Activated naive CD8-positive, alpha-beta T cell treated with anti-CD3 and anti-CD28 coated beads, Interleukin-2, amount 50 U/mL, for 24 hours (primary cell): ENCODE measurements at places on chromosomes 6 and 20.

GRCh38 chr6:90907931-90908655 is 321.2 kb upstream of the MAP3K7 start:
- DNase-seq: no peak

DNA sequence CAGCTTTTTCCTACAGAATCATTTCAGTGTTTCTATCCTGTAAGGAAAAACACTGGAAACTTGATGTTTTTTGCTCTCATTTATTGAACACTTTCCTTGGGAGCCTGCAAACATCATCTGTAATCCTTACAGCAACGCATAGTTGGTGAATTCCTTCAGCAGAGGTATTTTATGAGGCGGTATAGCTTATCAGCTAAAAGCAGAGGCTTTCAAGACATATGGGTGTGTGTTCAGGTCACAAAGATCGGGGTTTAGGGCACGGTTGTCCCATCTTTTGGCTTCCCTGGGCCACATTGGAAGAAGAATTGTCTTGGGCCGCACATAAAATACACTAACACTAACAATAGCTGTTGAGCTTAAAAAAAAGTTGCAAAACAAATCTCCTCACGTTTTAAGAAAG is 185.0 kb downstream of the AIG1 start:
- no peak for DNase-seq

DNA sequence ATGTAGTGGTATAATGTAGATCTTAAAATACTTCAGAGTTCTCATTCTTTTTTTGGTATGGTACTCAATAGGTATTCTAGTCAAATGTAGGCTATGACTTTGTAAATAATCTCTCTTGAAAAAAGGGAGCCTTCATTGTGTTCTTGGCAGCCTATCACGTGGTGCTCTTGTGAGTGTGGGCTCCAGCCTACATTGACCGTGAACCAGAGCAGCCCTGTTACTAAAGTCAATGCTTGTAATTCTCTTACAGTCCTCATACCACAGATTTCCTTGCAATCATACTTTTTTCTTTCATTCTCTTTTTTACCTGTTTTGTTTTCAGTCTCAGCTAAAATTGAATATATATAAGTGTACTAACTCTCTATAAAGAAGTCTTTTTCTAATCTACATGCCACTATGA is 31.1 kb downstream of the ARID1B start:
- DNase-seq: no peak

DNA sequence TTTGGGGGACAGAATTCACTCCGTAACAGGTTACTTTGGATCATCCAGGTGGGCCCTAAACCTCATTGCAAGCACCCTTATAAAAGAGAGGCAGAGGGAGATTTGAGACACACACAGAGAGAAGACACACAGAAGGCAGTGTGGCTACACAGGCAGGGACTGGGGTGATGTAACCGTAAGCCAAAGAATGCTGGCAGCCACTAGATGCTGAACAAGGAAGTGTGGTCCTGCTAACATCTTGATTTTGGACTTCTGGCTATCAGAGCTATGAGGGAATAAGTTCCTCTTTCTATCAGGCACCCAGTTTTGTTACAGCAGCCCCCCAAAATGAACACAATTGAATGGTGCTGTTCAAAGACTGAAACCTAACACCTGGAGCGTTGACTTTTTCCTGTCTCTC is 191.3 kb upstream of the MYLIP start:
- no peak for DNase-seq

DNA sequence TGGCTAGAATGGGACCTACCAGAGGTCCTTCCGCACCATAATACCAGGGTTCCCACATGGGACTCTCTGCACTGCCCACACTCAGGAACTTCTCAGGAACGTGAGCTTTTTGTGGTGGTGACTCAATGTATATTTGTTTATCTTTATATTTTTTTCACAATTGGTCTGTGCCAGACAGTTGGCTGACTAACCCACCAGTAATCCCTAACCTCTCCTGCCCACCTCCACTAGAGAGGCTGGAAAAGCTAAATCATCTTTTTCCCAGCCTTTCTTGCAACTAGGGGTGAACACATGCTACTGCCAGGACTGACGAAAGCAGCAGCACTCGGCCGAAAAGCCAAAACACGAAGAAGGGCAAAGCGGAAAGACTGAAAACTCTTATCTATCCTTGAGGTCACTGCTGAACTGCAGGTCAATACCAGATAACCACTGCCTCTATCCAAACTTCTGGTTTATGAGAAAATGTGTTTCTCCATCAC is 112.9 kb downstream of the TRERF1 start:
- DNase-seq: no peak

- no peak for DNase-seq
These were observed 26.4 kb upstream of the PHF3 start for GRCh38 chr6:63609231-63609630.

GRCh38 chr6:91895599-91896285 is 1308.9 kb upstream of the MAP3K7 start:
- DNase-seq: no peak

DNA sequence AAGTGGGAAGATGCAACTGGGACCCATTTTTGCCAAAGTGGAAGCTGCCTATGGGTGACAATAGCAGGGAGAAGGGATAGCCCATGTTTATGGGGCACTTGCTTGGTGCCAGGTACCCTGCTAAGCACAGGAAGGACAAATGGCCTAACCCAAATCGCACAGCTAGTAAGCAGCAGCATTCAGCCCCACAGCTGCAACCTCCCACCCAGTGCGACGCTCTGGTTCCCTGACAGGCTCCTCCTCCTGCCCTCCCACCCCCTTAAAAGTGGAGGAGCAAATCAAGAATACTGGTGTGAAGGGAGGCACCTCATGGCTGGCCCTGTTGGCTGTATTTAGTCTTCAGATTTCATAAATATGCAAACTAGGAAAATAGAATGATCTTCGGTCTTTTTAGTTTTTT is 76.2 kb downstream of the RIN2 start:
- DNase-seq: no peak
